GM23248 (cell line): ENCODE measurements at places on chromosomes 12 and 14. TPM values are rescaled to one million over a fixed set of nuclear protein-coding genes. Genes with fewer than 3 reads are reported as not detected.
A peak's percentile ranks its signal among the peaks of the same experiment; 100 is the strongest.

DNA sequence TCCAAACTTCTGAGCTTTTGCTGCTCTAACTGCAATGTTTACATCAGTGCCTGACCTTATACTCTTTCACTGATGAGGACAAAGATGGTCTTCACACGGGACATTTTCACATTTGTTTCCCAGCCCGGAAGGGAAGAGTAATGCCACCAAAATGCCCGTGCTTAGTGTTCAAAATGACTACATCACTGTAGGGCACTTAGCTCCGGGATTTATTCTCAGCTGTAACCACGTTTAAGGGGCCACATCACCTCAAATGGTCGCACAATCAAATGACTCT is 2.9 kb downstream of the GSG1 start:
- H3K4me3 ChIP-seq, result peak overlapping the region; percentile 59
- H3K36me3 ChIP-seq, result no peaks in the 10 kb centered on the region
- H3K27me3 ChIP-seq, result no peaks in the 10 kb centered on the region
- peak overlapping the region; percentile 98 for H3K27ac ChIP-seq
- peak; percentile 62 for DNase-seq
- peaks cover 60% of the 10 kb centered on the region for H3K4me1 ChIP-seq

DNA sequence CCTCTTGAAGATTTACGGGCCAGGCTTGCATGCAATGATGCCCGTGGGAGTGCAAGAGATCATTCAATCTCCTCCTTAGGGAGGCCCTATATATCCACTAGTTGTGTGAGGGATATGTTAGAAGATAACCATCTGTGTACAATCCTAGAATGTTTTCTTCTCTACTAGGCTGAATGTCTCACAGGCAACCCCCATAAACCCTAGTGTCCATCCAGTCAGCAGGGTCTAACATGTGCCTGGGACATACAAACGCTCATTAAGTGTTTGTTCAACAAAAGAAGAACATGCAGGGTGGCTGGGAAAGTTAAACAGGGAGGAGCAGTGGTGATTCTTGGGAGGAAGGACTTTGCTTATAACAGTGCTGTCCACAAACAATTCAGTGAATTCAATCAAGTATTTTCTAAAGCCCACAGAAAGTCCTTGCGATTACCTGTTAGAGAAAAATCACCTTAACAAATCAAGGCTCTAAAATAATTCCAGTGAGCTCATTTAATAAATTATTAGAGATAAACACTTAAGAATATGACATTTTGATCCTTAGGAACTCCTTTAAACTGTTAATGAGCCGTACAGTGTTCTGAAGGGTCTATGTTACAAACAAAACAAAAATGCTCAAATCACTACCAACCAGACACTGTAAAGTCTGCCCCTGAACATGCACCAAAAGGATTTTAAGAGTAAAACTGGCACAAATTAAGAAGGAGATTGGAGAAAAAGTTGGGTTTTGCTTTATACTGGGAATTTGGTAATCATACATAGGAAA is 96.6 kb upstream of the FERMT2 start:
- peak; percentile 8 for DNase-seq
- no peak overlapping the region for H3K4me3 ChIP-seq
- H3K36me3 ChIP-seq, result no peaks in the 10 kb centered on the region
- peaks cover 32% of the 10 kb centered on the region for H3K4me1 ChIP-seq
- H3K27ac ChIP-seq, result no peak overlapping the region

- H3K27me3 ChIP-seq, result no peaks in the 10 kb centered on the region
- no peak overlapping the region for H3K4me3 ChIP-seq
- no peak for DNase-seq
- no peaks in the 10 kb centered on the region for H3K4me1 ChIP-seq
- no peak overlapping the region for H3K27ac ChIP-seq
Observed at GRCh38 chr14:71193663-71194062, 286.4 kb downstream of the PCNX1 start.

FIGNL2 gene
- 0.32 and 0.76 TPM in 2 replicates for total RNA-seq

FOXG1 gene
- not detected in 2 replicates for total RNA-seq
